GM13976 (cell line): ENCODE measurements at places on chromosomes 5 and 9.
A peak's percentile ranks its signal among the peaks of the same experiment; 100 is the strongest.

- peak; percentile 36 for DNase-seq
These were observed 6.7 kb upstream of the CDH6 start for GRCh38 chr5:31186672-31187267.

DNA sequence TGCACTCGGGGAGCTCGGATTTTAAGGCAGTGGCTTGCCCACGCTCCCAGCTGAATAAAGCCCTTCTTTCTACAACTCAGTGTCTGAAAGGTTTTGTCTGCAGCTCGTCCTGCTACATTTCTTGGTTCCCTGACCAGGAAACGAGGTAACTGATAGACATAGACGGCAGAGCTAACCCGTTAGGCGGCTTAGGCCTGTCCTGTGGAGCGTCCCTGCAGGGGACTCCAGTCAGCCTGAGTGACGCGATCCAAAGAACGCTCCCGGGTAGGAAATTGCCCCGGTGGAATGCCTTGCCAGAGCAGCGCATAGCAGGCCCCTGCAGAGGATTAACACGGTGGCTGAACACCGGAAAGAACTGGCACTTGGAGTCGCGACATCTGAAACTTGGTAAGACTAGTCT lies 1.8 kb upstream of the SELENOP start:
- DNase-seq, result no peak

DNA sequence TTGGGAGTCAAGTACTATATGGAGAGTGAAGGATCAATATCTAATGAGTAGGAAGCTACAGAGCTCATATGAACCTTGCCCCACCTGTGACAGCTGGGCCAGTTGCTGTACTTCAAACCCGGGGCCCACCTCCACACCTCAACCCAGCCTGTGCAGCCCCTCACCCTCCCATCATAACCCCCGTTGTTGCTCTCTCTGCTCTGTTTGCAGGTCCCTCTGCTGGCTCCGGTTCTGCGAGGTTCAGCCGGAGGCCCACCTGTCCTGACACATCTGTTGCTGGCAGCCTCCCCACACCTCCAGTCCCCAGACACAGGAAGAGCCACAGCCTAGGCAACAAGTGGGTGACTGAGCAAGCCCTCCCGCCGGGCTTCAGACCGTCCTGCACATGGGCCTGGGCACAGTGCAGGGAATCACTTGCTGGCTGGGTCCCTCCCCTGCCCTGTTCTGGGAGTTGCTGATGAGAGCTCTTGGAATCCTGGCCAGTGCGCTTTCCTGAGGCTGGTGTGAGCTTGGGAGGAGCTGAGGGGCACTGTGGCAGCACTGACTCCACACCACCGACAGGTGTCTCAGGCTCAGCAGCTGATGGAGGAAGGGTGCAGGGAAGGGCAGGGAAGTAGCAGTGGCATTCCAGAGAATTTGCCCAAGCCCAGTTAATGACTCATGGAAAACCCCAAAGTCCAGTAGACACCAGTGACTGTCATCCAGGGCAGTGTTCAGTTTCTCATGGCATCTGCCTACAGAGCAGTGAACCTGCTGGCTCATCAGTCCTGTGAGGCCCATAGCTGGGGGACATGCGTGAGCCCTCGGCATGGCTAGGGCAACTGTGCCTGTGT lies 69.5 kb upstream of the GARNL3 start:
- DNase-seq, result no peak

GRCh38 chr5:169629847-169630548 lies 7.1 kb upstream of the DOCK2 start:
- no peak for DNase-seq

- no peak for DNase-seq
These were observed 48.0 kb upstream of the SAP30L start for GRCh38 chr5:154397652-154398406.

DNA sequence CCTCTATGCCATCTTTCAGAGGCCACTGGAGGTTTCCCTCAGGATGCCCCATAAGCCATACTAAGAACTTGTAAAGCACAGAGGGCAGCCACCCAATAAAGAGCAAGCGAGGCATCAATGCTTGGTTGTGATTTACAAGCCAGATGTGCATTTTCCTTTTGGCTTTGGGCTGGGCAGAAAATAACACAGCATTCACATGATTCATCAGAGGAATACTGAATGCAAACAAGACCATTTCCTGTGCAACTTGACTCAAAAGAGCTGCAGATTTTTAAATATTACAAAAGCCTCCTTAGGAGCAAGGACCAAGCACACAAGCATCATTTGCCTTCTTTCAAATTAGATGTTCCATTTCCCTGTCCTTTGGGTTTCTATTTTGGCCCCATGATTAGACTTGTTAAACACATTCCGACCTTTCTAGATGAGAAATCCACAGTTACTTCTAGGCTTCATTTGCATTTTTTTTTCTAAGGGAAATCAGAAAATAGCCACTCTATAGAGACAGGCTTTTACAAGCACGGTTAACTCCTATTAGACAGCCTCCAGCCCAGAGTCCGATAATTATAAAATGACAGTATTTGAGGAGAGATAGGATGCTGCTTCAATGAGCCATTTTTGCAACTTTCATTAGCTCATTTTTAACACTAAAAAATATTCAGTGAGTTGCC lies 207.8 kb downstream of the SEMA5A start:
- no peak for DNase-seq

DNA sequence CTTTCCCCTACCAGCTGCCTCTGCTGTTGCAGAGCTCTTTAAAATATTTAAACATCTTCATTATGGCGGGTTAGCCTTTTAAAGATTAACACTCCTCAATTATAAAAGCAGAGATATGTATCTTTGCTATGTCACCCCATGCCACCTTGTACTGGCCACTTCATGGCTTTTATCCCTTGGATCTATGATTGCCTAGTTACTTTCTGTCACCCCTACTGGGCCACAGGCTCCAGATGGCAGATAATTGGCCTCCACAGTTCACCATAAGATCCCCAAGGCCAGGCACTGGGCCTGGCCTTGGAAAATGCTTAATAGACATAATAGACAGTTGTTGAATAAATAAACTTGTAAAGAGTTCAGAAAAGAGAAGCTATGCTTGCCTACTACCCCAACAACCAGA lies 142.0 kb upstream of the SHB start:
- no peak for DNase-seq

- no peak for DNase-seq
These were observed 24.6 kb upstream of the CER1 start for GRCh38 chr9:14747111-14747510.

DNA sequence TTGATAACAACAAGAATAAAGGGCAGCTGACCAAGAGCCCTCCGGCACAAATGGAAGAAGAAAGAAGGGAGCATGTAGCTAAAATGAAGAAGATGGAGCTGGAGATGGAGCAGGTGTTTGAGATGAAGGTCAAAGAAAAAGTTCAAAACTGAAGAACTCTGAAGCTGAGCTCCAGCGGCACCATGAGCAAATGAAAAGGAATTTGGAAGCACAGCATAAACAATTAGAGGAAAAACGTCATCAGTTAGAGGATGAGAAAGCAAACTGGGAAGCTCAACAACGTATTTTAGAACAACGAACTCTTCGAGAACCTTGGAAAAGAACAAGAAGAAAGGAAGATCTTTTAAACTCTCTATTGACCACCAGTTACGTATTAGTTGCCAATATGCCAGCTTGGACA lies 100.9 kb downstream of the GABBR2 start:
- no peak for DNase-seq

- DNase-seq, result no peak
These were observed 484.2 kb upstream of the PTPRD start for GRCh38 chr9:11097020-11097419.

DNA sequence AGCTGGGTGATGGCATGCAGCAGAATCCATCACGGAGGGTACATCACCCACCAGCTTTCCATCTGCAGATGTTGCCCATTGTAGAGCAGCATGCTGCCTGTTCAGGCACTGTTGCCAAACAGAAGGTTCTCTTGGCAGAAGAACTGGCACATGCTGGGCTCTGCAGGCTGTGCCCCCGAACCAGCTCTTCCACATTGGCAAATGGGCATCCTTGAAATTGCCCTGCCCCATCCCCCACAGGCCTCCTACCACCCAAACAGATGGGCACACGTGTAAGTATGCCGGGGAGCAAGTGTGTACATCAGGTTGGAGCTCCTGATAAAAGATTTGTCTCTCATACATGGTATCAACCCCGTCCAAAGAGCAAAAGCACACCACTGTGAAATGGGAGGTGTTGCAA lies 220.3 kb upstream of the TAS2R1 start:
- DNase-seq, result no peak

- no peak for DNase-seq
These were observed 555.1 kb upstream of the ADAMTS16 start for GRCh38 chr5:4584982-4585381.

DNA sequence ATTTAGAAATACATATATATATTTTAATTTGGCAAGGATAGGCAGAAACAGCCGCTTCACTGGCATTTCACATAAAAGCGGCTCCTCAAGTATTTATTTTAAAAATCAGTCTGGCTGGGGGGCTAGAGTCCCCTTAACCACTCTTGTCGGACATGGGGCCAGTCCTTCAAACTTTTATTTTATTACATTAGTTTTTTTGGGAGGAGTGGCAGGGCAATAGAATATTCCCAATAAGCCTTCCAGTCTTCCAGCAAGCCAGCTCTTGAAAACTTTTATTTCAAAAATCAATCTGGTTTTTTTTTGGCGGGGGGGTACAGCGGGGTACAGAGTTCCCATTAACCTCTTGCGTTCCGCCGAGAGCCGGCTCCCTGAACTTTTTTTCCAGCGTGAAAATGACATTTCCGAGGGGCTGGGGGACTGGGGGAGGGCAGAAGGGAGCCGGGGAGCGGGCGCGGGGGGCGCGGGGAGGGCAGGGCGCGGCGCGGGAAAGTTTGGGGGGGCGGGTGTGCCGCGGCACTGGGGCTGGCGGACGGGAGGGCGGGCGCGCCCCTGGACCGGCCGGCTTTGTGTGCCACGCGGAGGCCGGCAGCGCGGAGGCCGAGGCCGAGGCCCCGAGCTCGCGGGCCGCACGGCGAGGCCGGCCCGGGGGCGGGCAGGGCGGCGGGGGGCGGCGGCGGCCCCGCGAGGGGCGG lies 504 bp upstream of the ZNF618 start:
- peak; percentile 54 for DNase-seq

- no peak for DNase-seq
These were observed 317.3 kb downstream of the GADD45G start for GRCh38 chr9:89922099-89922498.

DNA sequence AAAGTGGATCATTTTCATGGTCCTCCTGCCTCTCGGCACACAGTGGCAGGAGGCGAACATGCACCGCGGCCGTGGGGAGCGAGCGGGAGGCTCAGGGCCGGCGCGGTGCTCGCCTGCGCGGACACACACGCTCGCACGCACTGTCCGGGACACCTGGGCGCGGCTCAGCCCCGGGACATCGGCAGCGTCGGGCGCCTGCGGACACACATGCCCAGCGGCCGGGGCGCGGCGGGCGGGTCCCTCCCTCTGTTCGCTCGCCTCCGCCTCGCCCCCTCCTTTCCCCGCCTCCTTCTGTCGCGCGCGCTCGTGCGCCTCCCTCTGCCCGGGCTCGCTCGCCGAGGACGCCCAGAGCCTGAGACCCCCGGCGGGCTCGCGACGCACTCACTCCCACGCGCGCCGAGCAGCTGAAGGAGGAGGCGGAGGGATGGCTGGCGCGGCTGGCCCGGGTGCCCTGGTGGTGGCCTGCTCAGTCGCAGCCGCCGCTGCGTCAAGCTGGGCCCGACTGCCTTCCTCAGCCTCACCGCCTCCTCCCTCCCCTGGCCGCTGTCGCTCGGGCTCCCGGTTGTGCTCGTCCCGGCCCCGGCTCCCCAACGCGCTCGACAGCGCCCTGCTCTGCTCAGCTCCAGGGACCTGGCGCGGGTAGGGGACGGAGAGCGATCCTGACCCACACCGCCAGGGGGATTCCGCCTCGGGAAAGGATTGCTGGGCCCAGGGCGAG lies at the start of gene FRMD3:
Gene FRMD3, minus strand, starts transcription at position 230 of the 718 bp plus-strand sequence. Its CDS starts 170 bp downstream, at position 60.
- DNase-seq, result peak; percentile 47

DNA sequence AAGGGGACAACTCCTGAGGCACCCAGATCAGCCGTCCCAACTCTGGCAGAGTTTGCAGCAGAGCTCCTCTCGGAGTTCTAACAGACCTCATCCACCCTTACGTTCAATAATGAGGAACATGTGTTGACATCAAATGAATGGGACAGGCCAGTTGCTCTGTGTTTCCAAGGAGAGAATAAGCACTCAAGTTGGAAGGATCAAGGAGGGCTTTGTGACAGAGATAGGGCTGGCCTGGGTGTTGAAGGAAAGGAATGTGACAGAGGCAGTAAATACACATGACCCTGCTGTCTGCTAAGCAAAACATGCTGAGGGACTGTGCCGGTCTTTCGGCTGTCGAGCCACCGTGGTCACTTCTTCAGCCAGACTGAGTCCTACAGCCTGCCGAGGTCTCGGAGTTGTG lies 48.2 kb downstream of the GPR107 start:
- DNase-seq, result no peak

- no peak for DNase-seq
These were observed 164.7 kb upstream of the IRX4 start for GRCh38 chr5:2047341-2047927.

GRCh38 chr9:129567842-129568559 lies 52.9 kb downstream of the C9orf50 start:
- no peak for DNase-seq

DNA sequence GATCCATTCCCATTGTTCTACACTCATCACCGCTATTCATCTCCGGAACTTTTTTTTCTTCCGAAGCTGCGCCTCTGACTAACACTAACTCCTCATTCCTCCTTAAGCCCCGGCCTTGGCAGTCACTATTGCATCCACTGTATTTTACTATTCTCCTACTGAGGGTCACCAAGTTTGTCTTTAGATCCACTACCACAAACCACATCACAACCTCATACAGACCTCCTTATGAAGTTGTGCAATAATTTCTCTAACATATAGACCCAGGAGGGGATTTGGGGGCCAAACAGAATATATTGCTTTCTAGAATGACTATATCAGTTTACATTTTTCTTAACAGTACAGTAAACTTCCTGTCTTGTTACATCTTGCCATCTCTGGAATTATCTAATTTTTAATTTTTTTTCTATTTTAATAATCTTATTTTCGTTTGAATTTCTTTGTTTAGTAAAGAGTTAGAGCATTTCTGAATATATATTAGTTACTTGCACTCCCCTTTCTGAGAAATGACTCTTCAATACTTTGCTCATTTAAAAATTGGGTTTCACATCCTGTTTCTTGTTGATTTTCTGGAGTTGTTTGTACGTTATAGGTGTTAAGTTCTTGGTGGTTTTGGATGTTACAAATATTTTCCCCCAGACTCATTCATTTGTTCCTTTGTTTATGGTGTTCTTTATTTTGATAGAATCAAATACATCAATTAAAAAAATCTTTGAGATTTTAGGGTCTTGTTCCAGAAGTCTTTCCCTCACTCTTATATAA lies 37.1 kb downstream of the DMRT2 start:
- DNase-seq, result peak; percentile 31

DNA sequence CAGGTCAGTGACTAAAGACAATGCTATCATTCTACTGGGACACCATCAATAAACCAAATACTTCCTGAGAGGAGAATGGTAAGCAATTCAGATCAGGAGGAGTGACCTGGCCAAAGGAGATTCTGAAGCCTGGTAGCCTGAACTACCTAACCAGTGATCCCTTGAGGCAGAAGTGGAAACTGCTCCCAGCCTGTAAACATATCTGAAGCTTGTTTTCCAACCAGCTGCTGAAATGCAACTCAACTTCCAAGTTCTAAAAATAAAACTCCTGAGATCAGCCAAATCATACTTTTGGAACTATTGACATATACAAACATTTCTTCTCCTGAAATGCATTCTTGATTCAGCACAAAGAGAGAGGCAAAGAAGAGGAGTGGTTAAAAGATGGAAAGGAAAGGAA lies 204.1 kb downstream of the EBF1 start:
- DNase-seq, result no peak

- DNase-seq, result no peak
These were observed 123.5 kb downstream of the DAB2IP start for GRCh38 chr9:121774715-121775613.
